Activated CD8-positive, alpha-beta memory T cell treated with anti-CD3 and anti-CD28 coated beads, Interleukin-2, amount 10 ng/mL, durations not matched to agents 7 days and 5 days (primary cell): ENCODE measurements at places on chromosomes 2 and 18.

GRCh38 chr18:46756559-46757201 is at the start of gene ST8SIA5:
Gene ST8SIA5 (minus strand): TSS chr18:46757053. CDS start chr18:46756508, 545 bp downstream.
- peaks cover 71% of the 10 kb centered on the region for H3K27me3 ChIP-seq
- H3K4me1 ChIP-seq = peaks cover 18% of the 10 kb centered on the region
- H3K36me3 ChIP-seq = peaks cover 2% of the 10 kb centered on the region
- peak within 1 kb of the TSS; percentile 41 for H3K27ac ChIP-seq
- DNase-seq = no peak

- peaks cover 11% of the 10 kb centered on the region for H3K27me3 ChIP-seq
- no peak overlapping the region for H3K4me3 ChIP-seq
- H3K4me1 ChIP-seq = peaks cover 40% of the 10 kb centered on the region
- H3K27ac ChIP-seq = no peak overlapping the region
- peaks cover 21% of the 10 kb centered on the region for H3K36me3 ChIP-seq
Measured at GRCh38 chr2:85830645-85831044, 58.1 kb downstream of the ST3GAL5 start.

DNA sequence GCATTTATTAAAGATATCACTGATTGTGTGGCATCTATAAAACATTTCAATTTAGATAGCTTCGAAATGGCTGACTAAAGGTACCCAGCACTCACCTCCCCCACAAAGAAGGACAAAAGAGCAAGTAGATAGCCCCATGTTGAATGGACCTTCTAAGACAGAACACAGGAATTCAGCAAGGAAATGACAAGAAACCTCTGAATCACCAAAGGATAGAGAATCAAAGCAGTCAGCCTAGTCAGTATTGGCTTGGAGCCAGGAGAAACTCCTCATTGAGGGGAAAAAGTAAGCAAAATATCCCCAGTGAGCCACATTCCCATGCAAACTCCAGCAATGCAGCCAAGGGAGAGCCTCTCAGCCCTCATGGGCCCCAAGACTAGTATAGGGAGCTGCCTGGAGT is 113.7 kb downstream of the BARD1 start:
- DNase-seq = no peak
- H3K4me3 ChIP-seq = no peak overlapping the region
- H3K36me3 ChIP-seq = no peaks in the 10 kb centered on the region
- no peak overlapping the region for H3K27ac ChIP-seq

- H3K36me3 ChIP-seq = no peaks in the 10 kb centered on the region
- no peak overlapping the region for H3K27ac ChIP-seq
- no peak overlapping the region for H3K4me3 ChIP-seq
- peaks cover 2% of the 10 kb centered on the region for H3K27me3 ChIP-seq
- no peaks in the 10 kb centered on the region for H3K4me1 ChIP-seq
Measured at GRCh38 chr18:26700201-26700600, 151.8 kb upstream of the KCTD1 start.

DNA sequence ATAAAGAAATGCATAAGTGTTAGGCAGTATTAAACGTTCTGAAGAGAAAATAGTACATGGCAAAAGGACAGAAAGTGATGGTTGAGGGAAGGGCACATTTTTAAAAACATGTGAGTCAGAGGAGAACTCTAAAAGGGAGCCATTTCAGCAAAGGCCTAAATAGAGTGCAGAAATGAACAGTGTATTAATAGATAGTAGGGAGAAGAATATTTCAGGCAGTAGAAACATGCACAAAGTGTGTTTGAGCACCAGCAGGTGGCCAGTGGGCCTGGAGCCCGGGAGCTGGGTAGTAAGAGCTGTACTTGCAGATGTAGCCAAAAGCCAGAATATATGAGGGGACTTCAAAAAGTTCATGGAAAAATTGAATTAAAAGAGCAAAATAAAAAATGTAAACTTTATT is 288.1 kb upstream of the FIGN start:
- no peaks in the 10 kb centered on the region for H3K36me3 ChIP-seq
- H3K4me1 ChIP-seq = no peaks in the 10 kb centered on the region
- DNase-seq = no peak
- H3K27ac ChIP-seq = no peak overlapping the region

DNA sequence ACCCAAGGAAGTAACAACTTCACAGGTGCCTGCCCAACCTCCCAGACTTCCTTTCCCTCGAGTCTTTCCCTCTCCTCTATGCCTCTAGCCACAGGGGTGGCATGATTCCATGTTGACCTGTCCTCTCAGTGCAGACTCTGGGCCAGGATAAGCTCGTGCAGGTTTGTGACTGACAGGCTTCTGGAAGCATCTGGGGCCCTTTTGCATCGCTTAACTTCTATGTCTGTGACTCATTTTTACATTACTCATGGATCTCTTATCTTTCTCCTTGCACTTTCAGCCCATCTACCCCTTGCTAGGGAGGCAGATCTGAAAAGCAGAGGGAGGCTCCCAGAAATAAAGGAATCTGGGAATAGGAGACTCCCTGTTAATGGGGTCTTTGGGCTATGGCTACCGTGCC is 98.5 kb upstream of the RIOK3 start:
- no peaks in the 10 kb centered on the region for H3K27me3 ChIP-seq
- H3K4me3 ChIP-seq = no peak overlapping the region
- peaks cover 28% of the 10 kb centered on the region for H3K4me1 ChIP-seq
- no peak overlapping the region for H3K27ac ChIP-seq
- DNase-seq = no peak
- peaks cover 29% of the 10 kb centered on the region for H3K36me3 ChIP-seq

- no peak for DNase-seq
- H3K4me1 ChIP-seq = peaks cover 6% of the 10 kb centered on the region
- no peak overlapping the region for H3K4me3 ChIP-seq
- H3K27ac ChIP-seq = no peak overlapping the region
Measured at GRCh38 chr2:149606251-149606811, 18.8 kb upstream of the MMADHC start.

GRCh38 chr18:293536-293935 is 25.7 kb upstream of the THOC1 start:
- no peaks in the 10 kb centered on the region for H3K36me3 ChIP-seq
- H3K27me3 ChIP-seq = peaks cover 24% of the 10 kb centered on the region
- H3K27ac ChIP-seq = no peak overlapping the region
- H3K4me3 ChIP-seq = no peak overlapping the region
- no peak for DNase-seq

DNA sequence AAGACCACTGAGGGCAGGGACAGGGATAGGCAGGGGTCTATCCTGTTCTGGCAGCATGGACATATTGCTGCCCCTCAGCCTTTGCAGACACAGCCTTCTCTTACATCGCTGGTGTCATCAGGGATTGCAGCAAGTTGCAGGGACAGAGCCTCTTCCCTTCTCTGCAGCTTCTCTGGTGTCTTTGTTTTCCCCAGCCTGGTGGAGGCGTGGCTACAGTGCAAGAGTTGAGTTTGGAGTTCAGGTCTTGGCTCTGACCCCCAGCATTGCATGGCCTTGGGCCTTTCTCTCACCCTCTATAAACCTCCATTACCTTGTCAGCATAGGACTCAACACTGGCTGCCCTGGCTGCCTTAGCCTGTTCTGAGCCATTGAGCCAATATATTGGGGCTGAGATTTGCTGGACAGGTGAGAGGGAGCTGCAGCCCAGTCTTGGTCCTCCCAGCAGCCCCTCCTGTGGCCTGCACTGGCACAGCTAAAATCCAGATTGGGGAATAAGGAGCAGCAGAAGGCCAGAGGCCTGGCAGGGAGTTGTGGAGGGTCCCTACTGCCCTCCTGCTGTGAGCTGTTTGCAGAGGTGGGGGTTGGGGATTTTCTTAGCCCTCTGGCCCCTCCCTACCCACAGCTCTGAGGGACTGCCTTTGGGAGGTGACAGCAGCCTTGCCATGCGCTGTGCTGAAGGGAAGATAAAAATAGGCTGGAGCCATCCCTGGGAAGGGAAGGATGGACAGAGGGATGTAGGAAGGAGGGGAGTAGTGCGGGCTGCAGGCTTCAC is 22.8 kb downstream of the EHD3 start:
- DNase-seq = no peak
- no peak overlapping the region for H3K4me3 ChIP-seq
- no peaks in the 10 kb centered on the region for H3K27me3 ChIP-seq
- H3K36me3 ChIP-seq = no peaks in the 10 kb centered on the region

GRCh38 chr18:1393929-1394328 is 489.3 kb downstream of the ADCYAP1 start:
- no peak for DNase-seq
- no peaks in the 10 kb centered on the region for H3K27me3 ChIP-seq
- H3K4me3 ChIP-seq = no peak overlapping the region
- H3K4me1 ChIP-seq = no peaks in the 10 kb centered on the region
